ENCODE measurements at places on chromosomes 16 and 17.
A peak's percentile ranks its signal among the peaks of the same experiment; 100 is the strongest.

DNA sequence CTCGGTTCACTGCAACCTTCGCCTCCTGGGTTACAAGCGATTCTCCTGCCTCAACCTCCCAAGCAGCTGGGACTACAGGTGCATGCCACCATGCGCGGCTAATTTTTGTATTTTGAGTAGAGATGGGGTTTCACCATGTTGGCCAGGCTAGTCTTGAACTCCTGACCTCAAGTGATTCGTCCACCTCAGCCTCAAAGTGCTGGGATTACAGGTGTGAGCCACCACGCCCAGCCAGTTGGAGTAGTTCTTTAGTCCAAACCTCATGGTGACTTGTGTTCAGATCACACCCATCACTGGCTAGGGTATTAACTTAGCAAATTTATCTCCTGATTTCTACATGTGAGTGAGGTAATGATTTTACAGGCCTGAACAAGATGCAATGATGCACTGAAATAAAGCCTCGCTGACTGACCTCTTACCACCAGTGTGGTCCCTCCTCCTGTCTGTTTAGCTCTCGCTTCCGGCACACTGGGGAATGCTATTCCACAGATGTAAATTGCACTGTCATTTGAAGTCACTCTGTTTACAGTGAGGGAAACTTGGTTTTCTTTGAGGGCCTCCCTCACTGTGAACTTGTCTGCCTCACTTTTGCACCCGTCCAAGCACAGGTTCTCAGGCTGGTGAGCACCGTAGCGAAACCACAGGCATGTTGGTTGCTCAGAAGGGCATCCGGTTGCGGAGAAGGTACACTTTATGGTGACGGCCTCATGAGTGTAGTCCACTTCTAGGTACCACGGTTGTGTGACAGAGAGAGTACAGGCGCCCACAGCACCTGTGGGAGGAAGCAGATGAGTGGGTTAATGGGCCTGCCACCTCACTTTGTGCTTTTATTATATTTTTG lies 5.5 kb downstream of the IGSF6 start:
- DNase-seq, result peak; percentile 47

DNA sequence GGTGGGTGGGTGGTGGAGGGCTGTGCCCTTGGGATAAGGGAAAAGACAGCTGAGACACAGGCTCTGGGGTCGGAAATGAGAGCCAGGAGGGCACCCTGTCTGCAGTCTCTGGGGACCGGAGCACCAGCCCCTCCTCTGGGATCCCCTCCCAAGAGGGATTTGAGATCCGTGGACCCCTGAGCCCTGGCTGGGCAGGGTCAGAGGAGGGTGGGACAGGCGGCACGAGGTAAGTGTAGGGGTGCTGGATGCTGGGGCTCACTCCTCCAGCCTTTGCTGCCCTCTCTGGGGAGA lies 425 bp downstream of the SGSH start:
- no peak for DNase-seq

DNA sequence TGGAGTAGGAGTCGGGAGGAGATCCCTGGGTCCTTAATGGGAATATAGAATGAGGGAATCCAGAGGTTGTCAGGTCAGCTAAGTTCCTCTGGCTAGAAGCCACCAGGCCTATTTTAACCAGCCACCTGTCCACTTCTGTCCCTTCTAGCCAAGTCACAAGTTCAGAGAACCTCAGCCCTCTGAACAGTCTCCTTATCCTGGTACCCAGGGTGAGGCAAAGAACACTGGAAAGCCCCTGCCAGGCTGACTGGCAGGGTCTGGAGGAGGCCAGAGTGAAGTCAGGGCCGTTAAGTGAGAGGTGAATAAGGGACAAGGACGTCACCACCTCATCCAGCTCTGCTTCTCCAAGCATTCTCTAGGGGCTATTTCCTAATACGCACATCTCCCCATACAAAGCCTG lies 2.7 kb downstream of the CTDNEP1 start:
- DNase-seq, result no peak

- DNase-seq, result no peak
These were observed 237.4 kb downstream of the MAP2K6 start for GRCh38 chr17:69651921-69652320.

- no peak for DNase-seq
These were observed 8.0 kb downstream of the HS3ST3A1 start for GRCh38 chr17:13593757-13594156.

GRCh38 chr16:48932216-48932855 lies 322.4 kb upstream of the N4BP1 start:
- no peak for DNase-seq
